ENCODE measurements at places on chromosomes 2 and 18.

GRCh38 chr2:6078414-6078813, 386.2 kb downstream of the SOX11 start:
- no peak for DNase-seq

DNA sequence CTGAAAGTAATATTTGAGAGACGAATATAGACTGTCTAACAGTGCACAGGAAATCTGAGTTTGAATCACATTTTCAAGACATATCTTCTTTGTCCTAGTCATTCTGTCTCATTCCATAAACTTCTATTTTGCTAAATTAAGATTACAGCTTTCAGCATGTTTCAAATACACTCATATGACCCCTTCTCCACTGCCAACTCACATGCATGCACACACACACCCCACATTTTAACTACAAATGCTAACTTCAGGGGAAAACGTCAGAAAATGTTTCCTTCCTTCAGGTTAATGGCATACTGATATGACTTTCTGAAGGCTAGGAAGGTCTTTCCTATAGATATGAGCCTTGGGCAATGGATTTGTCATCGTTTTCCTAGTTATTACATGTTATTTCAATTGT, 373.7 kb downstream of the RBM43 start:
- DNase-seq, result no peak

- DNase-seq, result no peak
Measured at GRCh38 chr2:70835643-70836042, at the start of gene CD207. CD207 (minus strand) TSS chr2:70835816; CDS start chr2:70835776, 40 bp downstream.

- peak; percentile 29 for DNase-seq
Measured at GRCh38 chr2:101197215-101197745, 46.1 kb upstream of the TBC1D8 start.

- DNase-seq, result no peak
Measured at GRCh38 chr2:169822785-169823392, 1.8 kb downstream of the METTL5 start.

DNA sequence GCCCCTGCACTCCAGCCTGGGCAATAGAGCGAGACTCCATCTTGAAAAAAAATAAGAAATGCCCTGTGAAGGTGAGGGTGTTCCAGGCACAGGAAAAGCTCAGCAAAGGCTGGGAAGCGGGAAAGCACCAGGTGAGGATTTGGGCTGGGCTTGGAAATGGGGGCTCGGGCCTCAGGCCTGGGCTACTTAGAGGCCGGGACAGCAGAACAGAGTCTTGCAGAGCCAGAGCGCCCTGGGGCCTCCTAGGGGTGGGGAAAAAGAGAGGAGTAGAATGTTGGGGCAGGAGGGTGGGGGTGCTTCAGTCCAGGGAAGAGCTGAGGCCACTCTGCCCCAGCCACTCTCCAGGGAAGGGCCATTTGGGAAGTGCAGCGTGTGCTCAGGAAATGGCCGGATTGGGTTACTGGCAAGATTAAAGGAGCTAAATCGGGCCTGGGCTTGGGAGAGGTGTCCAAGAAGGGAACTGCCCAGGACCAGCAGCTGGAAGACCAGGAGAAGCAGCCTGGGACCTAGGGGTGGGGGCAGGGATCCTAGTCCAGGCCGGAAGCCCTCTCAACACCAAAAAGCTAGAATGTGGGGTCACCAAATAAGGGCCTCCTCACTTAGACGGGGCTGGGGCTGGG, 13.8 kb upstream of the DES start:
- no peak for DNase-seq

DNA sequence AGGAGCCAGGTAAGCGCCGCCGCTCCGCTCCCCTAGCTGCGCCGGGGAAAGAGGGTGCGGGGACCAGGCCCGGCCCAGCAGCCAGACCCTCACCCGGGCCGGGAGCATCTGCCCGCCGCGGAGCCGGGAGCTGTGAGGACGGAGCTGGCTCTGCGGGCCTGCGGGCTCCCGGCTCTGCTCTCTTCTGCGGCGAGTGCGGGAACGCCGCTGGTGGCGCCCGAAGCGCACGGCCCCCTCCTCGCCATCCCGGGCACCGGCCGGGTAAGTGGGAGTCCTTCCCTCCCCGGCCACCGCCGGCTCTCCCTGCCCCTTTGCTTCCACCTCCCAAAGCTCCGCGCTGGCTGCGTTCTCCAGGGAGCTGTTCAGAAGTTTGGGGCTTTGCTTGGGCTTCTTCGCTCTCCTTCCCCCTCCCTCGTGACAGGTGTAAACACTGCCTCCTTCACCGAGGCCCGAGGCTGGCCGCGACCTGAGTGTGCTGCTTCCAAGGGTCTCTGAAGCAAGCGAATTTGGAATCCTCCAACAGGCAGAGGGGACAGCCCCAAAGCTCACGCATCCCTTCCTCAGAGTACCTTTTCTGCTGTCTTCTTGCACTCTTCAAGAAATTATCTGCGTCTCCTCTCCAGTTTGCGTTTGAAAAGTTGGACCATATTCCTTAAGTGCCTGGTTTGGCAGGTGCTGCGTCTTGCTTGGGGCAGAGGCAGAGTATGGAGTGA, 632 bp downstream of the AFTPH start:
- no peak for DNase-seq

GRCh38 chr2:225534697-225535096, 135.2 kb downstream of the NYAP2 start:
- DNase-seq, result no peak

DNA sequence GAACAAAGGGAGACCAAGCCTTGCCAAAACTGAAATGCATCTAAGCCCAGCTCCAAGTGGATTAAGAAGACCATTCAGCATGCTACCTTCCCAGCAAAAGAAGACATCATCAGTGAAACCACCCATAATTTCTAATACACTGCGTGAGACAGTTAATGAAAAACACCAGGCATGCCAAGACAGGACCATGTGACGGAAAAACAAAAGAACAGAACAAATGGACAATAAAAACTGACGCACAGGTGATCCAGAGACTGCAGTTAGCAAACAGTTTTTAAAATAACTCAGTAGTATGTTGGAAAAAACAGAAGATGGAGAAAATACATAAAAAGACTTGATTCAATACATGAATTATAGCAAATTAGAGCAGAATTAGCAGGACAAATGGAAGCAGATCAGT, 15.3 kb downstream of the FAM168B start:
- DNase-seq, result no peak

- no peak for DNase-seq
Measured at GRCh38 chr2:67883316-67884087, 179.3 kb downstream of the C1D start.

- DNase-seq, result no peak
Measured at GRCh38 chr2:237574467-237574866, 8.1 kb downstream of the PRLH start.

GRCh38 chr2:237627441-237628246, at the start of gene LRRFIP1:
LRRFIP1 (plus strand) TSS chr2:237627587; CDS start chr2:237627645, 58 bp downstream.
- DNase-seq, result peak; percentile 30

DNA sequence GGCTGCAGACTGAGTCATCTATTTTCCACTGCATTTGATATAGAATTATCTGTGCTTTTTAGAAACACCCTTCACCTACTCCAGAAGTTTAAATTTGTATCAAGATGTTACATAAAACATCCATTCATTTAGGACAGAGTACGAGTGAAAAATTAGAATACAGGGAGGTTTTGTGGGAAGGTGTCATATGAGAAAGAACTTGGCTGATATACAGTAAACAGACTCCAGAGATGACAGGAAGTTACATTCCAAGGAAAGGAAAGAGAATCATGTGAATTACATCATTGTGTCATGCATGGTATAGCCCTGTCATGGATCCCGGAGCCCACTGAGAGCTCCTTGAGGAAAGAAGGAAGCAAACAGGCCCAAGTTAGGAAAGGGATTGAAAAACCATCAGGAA, 341.5 kb upstream of the PKDCC start:
- DNase-seq, result no peak

GRCh38 chr2:120719491-120719890, 16.2 kb upstream of the GLI2 start:
- DNase-seq, result no peak

DNA sequence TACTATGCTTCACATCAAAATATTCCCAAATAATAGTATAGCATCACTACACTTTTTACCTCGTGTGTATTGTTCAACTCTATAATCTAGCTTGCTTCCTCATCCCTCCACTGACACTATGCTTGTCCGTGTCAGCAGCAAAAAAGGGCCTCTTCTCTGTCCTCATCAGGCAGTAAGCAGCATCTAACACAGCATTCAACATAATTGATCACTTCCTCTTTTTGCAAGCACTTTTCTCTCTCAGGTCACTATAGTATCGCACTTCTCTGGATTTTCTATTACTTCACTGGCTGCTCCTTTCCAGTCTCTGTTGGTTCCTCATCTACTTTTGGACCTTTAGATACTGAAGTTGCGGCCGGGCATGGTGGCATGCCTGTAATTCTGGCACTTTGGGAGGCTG, 64.9 kb upstream of the ZSWIM2 start:
- peak; percentile 8 for DNase-seq

DNA sequence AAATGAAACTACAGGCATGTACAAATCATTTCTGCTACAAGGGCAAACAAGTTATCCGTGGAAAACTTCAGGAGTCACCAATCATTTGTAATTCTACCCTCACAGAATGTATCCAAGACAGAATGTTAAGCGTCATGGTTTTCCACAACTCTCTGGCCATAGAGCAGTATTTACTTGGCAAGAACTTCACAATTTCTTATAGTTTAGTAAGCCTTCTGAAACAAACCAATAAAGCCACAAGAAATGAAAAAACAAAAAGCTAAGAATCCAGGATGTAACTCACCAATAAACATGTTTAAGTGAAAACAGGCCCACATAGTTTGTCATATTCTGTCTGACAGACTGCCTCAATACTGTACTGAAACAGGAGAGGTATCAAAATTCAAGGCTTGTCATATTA, 70.3 kb downstream of the LNPK start:
- DNase-seq, result no peak

- DNase-seq, result no peak
Measured at GRCh38 chr2:53450923-53451322, 316.7 kb upstream of the CHAC2 start.

- DNase-seq, result no peak
Measured at GRCh38 chr2:190468814-190469569, 60.8 kb downstream of the MFSD6 start.

DNA sequence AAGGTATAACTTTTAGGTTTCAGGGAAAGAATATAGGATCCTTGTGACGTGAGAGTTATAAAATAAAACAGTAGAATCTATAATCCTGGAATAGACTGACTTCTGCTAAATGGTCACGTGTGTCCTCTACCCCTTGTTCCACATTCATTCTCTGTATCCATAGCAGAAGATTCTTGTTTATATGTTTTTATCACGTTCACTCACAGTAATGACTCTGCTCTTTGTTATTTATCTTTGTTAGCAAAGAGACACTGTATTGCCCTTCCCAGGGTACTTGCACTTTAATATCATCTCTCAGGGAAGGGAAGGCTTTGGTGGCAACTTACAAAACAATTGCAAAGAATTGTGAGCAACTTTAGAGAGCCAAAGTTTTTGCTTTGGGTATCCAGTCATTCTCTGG, 206.2 kb upstream of the LRRTM1 start:
- no peak for DNase-seq

DNA sequence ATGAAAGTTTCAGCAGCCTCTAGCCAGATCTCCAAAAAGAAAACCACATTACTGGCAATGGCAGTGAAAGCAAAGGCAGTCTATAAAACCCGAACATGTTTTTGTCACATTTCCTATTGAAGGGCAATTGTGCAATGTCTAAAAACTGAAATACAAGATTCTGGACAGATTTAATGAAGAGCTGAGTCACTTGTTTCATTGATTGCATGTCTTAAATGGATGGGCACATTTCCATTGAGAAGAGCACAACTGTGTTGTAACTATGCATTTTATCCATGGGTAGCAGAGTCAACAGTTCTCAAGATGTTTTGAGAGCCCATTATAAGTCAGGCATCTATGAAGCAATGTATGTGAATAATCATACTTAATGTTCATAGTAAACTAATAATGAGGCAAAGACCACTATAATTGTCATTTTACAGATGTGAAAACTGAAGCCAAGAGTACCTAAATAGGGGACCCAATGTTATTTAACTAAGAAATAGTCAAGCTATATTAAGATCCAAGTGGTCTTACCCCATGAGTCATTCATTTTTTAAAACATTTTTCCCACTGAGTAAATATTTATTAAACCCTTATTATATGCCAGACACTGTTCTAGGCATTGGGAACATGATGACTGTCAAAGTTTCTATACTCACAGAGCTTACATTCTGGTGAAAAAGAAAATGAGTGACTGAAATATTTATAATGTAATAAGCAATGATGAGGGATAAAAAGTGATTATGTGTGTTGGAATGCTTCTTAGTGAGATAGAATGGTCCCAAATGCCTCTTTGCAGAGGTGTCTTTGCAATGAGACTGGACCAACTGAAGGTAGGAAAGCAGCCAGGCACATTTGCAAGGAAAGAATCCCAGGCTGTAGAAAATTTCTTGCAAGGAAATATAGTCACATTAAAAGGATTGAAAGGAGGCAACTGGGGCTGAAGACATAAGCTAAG, 818.9 kb upstream of the ACVR2A start:
- DNase-seq, result no peak

DNA sequence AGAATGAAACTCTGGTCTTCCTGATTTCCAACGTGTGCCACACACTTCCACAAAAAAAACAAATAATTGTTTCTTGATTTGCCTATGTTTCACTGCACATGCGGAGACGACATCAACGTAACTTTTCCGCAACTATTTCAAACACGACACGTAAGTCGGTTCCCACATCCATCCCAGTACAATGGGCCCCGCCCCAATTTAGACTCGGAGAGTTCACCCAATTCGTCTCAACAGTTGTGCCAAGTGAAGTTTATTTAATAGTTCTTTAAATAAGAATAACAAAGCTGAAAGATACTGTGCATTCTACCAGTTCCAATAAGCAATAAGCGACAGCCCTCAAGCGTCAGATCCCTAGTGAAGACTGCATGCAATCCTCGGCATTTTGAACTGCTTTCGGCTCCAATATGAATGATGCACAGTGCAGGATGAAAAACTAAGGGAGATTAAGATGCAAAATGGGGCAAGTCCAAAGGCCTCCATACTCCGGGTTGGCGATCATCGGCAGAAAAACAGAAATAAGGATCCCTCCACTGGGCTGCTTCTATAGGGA, 664 bp downstream of the CCT4 start:
- peak; percentile 69 for DNase-seq

DNA sequence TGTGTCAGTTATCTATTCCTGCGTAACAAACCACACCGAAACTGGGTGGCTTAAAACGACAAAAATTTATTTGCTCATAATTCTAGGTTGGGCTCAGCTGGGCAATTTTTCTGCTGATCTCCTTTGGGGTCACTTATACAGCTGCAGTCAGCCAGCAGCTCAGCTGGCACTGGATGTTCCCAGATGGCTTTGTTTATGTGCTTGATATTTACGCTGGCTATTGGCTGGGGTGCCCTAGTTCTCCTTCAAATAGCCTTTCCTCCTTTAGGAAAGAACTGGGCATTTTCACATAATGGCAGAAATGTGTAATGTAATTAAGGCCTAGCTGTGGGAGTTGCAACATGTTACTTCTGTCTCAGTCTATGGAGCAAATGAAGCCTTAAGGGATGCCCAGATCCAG, 142.2 kb downstream of the B3GNT2 start:
- no peak for DNase-seq

- DNase-seq, result no peak
Measured at GRCh38 chr2:147659051-147659450, 185.8 kb upstream of the ACVR2A start.

- DNase-seq, result no peak
Measured at GRCh38 chr18:63860531-63860930, 27.0 kb upstream of the SERPINB2 start.

GRCh38 chr2:8806885-8807704, 30.3 kb downstream of the KIDINS220 start:
- no peak for DNase-seq

- DNase-seq, result no peak
Measured at GRCh38 chr2:177641331-177641730, 248.8 kb downstream of the AGPS start.

Data from inflammatory macrophage treated with lipopolysaccharide for 4 hours (primary cell).